Activated T-helper 1 cell treated with anti-CD3 and anti-CD28 coated beads, Interleukin-2, amount 50 U/mL, for 16 hours (primary cell): ENCODE measurements at places on chromosomes 12 and 14.

- no peak for DNase-seq
Measured at GRCh38 chr12:64402181-64402580, 2.0 kb upstream of the XPOT start.

- DNase-seq: no peak
Measured at GRCh38 chr12:68231691-68232090, 6.1 kb upstream of the IL26 start.

- DNase-seq: no peak
Measured at GRCh38 chr14:96683562-96684289, 113.5 kb upstream of the VRK1 start.

DNA sequence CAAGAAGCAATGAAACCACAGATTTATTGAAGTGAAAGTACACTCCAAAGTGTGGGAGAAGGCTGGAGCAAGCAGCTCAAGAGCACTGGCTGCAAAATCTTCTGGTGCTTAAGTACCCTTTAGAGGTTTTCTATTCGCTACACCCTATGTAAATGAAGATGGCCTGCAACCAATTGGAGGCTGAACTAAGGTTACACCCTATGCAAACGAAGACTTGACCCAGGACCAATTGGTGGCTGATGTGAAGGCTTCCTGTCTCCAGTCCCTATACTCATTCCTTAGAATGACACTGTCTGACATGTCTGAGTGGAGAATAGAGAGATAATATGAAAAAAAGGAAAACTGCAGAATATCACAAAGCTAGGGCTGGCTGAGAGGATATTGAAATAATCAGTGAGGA is 57.2 kb downstream of the ALG10B start:
- no peak for DNase-seq

GRCh38 chr14:34051966-34052657 is 101.2 kb upstream of the EGLN3 start:
- no peak for DNase-seq

DNA sequence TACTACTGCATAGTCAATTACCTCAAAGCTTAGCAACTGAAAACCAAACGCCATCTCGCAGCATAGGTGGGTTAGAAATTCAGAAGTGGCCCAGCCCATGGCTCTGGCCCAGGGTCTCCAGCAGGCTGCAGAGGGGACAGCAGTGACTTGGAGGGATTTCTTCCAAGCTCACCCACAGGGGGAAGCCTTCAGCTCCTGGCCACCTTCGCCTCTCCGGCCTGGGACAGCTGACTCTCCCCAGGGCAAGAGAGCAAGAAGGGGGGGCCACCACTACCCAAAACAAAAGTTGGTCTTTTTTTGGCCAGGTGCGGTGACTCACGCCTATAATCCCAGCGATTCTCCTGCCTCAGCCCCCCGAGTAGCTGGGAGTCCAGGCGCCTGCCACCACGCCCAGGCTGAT is 32.2 kb upstream of the ANKRD9 start:
- DNase-seq: no peak

- no peak for DNase-seq
Measured at GRCh38 chr14:99880651-99881420, 87.6 kb downstream of the EML1 start.

DNA sequence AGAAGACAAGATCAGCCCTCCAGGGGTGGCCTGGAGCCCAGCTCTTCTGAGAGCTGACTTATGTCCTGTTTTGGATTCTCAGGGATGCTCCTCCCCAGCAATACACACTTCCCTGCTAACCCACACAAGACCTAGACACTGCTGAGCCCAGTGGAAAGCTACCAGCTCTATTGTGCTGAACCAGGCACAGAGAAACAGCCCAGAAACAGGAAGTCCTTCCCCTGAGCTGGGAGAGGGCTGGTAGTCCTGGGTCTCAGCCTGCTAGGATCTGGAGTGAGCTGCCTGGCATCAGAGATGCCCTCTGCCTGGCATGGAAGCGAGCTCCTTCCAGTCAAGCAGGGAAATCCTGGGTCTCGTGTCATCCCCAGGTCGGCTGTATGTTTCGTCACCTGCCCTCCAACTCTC is 1.2 kb upstream of the LAG3 start:
- DNase-seq: no peak

DNA sequence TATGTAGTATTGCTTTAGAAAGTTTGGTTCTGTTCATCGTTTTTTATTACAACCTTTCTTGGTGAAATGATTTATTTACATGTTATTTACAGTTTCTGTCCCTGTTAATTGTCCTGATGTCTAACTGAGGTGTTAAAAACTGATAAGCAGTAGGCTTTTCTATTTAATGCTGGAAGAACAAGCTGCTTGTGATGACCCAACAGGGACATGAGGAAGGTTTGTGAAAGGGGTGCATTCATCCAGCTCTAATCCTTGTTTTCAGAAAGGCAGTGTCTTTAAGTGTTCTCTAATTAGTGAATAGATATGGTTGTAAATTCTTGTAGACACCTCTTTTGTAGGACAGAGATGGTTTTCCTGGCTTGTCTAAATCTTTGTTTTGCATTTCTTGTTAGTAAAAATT is 191.4 kb downstream of the FOXA1 start:
- no peak for DNase-seq

DNA sequence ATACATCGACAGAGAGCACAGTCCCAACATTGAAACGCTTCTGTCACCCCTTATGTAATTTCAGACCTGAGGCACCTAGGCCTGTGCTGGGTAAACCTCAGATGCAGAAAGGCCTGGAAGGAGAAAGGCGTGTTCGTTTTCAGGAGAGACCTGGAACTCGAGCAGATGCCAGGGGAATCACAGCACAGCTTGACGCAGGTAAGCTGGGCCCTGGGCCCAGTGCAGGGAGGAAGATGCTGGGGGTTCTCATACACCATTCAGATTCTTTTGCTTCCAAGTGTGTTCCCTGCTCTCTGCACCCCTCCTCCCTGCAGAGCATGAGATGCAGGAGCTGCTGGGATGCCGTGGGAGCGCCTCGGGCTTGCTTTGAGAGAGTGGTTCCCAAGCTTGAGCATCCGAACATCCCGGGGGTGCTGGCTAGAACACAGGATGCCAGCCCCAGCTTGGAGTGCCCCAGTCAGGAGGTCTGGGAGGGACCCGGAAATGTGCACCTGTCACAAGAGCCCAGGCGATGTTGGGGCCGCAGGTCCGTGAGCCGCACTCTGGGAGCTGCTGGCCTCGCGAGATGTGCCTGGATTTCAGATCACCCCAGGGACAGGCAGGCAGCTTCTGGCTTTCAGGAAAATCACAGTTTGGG is 35.9 kb downstream of the FZD10 start:
- DNase-seq: no peak

DNA sequence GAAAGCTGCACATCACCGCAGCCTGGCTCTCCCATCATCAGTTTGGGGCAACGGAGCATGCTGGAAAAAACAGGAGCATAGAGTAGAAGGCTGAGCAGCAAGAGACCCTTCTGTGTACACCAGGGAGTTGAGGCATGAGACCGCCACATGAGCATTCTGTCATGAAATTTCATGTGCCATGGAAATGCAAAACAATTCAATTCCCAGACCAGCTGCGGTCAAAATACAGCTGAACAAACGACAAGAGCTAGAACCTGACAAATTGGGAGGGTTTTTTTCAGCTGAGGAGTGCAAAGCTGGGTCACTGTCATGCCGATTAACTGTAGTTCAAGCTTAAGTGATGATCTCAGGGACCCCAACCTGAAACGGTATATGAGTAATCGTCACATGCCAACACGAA is 37.1 kb downstream of the TMEM30B start:
- DNase-seq: no peak

DNA sequence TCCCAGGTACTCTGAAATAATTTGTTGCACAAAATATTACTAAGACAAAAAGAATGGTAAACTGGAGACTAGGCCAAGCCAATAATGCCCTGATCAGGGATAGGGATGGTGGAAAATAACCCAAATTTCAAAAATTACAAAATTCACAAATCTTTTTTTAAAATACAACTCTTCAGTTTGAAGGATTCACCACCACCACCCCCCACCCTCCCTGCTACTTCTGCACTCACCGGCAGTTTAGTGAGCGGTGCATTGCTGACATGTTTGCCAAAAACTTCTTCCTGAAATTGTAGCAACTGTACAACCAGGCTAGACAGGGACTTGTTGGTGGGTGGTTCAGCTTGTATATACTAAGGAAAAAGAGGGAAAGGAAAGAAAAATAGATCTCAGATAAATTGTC is 2.3 kb downstream of the SMARCC2 start:
- no peak for DNase-seq

- no peak for DNase-seq
Measured at GRCh38 chr12:131897875-131898274, 3.5 kb downstream of the ULK1 start.

GRCh38 chr14:31489691-31490090 is 1.9 kb upstream of the GPR33 start:
- no peak for DNase-seq

DNA sequence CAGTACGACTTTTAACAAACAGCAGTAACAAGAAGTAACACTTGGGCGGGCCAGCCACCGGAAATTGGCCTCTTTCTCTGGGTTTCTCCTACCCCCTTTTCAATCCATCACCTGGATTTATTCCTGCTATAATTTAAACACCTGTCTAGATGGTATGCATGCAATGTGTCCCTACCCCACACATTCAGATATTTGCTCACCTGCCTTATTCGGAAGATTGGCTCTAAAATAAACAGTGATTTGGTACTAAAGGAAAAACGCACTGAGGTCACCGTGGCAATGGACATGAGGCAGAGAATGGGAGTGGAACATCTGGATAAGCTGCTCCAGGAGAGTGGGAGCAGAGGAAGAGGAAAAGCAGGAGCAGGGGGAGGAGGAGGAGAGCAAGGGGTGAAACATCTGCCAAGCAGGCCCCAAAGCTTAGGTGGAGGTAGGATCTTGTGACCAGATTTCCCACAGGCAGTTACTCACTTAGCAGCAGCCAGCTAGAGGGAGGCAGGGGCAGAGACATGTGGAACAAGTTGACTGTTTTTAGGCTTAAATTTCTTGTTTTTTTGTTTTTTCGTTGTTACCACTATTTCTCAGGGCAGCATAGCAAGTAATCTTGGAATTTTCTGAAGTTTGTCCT is 150.9 kb downstream of the TTLL5 start:
- DNase-seq: no peak

DNA sequence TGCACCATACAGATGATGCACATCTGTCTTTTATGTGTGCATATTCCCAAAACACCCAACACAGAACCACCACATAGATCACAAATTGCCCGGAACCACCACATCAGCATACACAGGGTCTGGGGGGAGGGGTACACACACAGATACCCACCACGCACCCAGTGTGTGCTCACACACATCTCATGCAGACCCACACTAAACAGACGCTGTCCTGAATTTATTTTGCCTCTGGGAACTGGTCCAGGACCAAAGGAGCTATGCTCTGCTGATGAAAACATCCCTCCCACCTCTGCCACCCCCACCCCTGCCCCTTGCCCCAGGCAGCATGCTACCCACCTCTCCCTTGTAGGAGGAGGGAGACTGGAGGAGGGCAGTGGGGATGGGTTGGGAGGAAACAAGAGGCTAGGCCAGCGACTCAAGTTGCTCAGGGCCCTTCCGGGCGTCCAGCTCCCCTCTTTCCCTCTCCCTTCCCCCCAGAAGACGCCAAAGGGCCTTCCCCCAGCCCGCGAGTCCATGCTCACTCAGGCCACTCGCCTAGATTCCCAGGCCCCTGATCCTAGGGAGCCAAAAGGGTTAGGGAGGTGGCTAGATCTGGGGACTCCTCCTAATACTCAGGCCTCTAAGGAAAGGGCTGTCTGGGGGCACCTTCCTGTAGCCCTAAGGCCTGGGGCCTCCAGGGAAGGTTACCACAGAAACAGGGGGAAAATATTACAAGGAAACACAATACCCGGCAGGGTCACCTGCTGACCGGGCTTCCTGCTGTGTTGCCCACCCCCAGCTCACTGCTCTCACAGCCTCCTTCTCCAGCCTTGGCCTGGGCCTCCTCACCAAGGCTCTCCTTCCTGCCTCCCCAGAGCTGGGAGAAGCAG is 3.1 kb downstream of the HDAC7 start:
- DNase-seq: no peak

DNA sequence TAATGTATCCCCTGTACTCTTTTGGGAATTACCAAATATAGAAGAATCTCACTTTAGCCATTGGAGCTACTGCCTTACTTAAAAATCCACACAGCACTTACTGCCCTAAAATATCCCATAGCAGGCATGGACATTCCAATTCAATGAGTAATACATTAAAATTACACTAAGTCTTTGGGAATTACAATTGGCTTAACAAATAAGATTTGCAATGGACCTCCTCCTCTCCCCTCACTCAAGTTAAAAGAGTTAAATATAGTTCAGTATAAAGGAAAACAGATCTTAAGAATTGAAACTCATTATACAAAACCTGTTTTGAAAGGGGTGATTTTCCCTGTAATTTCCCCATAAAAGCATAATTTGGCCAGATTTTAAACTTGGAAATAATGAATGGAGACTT is 477.1 kb downstream of the SLC16A7 start:
- DNase-seq: no peak
